ENCODE measurements at places on chromosomes 4 and X.

GRCh38 chr4:6423575-6423974 is 48.8 kb downstream of the PPP2R2C start:
- DNase-seq = no peak

DNA sequence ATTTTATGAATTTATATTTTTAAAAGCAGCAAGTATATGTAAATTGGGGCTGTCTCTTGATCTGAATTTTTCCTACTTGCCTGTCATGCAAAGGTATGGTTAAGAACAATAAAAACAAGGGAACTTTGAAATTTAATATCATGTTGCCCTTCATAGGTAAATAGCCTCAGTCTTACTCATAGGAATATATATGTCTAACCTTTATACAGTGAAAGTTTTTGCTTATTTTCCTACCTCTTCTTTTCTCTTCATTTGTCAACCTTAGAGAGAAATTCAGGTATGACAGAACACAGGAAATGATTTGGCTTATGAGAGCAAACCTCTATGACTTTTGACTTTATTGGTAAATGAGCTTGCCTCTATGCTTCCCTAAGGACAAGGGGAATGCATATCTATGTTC is 716.0 kb downstream of the CENPC start:
- DNase-seq = no peak

GRCh38 chr4:113745711-113746110 is 15.8 kb downstream of the CAMK2D start:
- no peak for DNase-seq

DNA sequence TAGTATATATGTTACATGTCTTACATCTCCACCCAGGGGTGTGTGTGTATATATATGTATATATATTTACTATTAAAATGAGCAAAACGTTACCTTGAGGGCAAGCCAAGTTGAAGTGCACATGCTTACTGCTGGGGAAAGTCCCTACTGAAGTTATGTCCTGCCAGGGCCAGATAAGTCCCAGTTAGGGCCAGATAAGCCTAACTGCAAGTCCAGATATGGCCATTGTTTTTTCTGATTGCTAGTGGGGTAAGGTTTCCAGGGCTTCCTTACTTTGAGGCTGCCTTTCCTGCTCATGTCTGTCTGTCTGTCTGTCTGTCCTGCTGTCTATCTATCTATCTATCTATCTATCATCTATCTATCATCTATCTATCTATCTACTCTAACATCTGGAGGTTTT is 19.3 kb upstream of the ZNF81 start:
- DNase-seq = no peak

DNA sequence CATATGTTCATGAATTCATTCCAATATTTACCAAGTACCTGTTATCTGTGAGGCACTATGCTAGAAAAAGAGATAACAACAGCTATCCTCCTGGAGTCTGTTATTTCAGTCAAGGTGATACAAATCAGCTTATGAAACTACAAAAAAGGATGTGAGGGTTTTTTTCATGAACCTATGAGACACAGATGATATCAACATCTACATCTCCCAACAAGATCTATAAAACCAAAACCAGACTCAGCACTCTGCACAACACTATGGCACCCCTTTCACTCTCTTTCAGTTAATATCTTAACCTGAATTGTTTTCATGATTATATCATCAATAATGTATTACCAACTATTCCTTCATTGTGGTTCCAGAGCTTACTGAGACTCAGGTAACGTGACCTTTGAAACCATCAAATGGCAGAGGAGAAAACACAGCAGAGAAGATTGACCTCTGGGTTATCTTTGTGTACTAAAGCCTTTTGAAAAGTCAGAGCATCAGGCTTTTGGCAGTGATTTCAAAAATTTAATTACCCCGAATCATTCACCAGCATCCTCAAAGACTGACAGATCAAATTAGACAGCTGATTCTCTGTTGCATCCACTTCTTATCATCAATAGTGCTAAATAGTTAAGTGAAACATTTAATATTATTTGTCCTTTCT is 244.6 kb upstream of the FTHL17 start:
- DNase-seq = no peak

DNA sequence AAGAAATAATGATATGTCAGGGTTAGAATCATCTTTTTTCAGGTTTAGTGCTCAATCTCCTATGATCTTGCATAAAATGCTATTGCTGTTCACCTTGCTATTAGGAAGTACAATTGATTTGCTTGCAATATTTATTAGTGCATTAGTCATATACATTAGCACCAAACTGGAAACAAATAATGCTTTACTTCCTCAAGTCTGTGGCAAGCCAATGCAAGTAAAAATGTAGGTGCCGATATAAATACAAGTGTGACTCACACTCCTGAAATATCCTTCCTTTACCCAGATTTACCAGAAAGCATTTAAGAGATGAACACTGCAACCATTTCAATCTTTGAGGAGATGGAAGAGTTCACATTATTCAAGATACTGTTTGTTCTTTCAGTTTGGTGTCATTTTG is 1487.7 kb upstream of the ADGRL3 start:
- no peak for DNase-seq

DNA sequence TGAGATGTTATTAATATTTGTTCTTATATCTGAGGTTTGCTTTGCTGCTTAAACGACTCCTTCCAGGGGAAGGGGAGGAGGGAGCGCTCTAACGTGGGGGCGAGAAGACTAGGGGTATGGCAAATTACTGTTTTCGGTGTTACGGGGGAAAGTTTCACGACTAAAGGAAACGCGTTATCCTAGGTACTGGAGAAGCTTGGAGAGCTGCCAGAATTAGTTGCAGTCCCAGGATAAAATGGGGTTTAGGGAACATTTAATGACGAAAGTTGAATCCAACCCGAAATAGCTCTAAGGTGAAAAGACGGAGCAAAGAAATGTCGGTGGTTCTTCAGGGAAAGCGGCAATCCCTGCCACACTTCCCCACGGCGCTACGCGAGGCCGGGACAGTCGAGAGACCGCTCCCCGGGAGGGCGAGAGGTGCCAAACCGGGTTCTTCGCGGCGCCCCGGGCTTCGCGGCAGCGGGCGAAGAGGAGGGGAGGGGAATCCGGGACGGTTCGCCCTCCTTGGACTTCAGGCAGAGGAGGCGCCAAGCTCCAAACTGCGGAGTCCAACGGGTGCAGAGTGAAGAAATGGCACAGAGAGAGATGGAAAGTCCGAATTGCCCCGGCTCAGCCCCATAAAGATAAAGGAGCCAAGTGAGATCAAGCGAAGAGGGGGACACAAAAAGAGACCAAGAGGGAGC is 724 bp downstream of the THOC2 start:
- DNase-seq = no peak

DNA sequence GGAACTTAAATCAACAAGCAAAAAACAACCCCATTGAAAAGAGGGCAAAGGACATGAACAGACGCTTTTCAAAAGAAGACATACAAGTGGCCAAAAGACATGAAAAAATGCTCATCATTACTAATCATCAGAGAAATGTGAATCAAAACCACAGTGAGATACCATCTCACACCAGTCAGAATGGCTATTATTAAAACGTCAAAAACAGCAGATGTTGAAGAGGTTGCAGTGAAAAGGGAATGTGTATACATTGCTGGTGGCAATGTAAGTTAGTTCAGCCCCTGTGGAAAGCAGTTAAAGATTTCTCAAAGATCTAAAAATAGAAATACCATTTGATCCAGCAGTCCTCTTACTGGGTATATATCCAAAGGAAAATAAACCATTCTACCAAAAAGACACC is 22.6 kb downstream of the RTL9 start:
- DNase-seq = no peak

DNA sequence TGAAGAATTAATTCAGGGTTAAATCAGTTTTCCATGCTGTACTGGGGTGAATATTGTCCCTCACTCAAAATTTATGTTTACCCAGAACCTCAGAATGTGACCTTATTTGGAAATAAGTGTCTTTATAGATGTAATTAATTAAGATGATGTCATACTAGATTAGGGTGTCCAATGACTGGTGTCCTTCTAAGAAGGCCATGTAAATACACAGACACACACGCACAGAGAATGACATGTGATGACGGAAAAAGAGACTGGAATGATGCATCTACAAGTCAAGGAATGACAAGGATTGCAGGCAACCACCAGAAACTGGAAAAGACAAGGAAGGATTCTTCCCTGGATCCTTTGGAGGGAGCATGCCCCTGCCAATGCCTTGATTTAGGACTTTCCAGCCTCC is 84.6 kb upstream of the GPR34 start:
- no peak for DNase-seq

DNA sequence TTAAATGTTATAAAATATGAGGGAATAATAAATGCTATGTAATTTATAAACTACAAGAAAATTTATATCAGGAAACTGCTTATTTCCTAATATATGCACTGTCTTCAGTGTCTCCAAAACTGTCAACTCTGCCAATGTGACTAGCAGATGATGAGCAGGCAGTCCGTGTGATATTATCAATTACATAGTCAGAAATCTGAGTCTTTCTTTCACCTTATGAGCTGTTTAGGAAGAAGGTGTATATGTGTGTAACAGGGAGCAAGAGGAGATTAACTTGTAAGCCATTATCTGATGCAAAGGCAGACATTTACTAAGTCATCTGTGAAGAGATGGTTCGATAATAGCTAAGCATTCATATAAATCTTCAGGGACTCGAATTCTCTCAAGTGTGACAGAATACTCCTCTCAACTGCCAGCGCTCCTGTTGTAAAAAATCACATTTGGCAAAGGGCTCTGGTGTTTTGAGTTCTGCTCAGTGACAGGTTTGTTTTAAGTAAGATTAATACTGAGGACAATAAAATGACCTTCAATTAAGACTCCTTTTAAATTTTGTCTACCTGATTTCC is 79.7 kb downstream of the SNCA start:
- no peak for DNase-seq

GRCh38 chr4:149749784-149750183 is 65.9 kb downstream of the IQCM start:
- no peak for DNase-seq

Measured in SIG-M5 (cell line).